Cerebellar nuclear complex (tissue), 1 donor: ENCODE measurements at places on chromosomes 7 and 10.

DNA sequence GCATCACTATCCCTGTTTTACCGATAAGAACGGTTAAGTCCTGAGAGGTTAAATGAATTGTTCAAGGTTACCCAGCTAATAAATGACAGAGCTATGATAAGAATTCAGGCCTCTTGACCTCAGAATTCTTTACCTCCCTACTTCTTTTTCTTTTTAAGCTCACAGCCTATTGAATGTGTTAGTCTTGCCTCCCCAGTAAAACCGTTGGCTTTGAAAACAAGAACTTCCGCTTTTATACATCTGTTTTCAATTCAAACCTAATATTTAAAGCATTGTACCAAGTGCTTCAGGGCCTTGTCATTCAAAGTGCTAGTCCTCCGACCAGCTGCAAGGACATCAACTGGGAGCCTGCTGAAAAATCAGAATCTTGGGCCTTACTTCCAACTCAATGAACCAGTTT, 15.6 kb downstream of the SEC31B start:
- no peak for DNase-seq

GRCh38 chr10:38043516-38043915, 33.0 kb downstream of the ZNF33A start:
- no peak for DNase-seq

DNA sequence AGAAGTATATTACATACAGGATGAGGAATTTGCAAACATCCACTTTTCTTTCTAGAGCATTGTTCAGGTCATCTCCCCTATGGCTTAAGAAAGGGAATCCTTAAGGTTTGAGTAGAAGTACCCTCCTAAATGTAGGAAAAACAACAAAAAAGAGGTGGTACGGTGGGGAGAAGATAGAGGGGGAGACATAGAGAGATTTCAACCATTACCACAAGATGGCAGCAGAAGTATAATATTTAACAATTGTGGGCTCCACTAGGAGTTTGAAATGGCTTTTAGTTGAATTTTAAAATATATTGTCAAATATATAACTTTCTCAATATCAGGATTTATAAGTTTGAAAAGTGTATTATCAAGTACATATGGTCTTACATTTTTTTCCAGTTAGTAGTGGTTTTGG, 72.7 kb upstream of the PRKG1 start:
- no peak for DNase-seq

GRCh38 chr10:25059990-25060389, 43.6 kb downstream of the THNSL1 start:
- DNase-seq: no peak

DNA sequence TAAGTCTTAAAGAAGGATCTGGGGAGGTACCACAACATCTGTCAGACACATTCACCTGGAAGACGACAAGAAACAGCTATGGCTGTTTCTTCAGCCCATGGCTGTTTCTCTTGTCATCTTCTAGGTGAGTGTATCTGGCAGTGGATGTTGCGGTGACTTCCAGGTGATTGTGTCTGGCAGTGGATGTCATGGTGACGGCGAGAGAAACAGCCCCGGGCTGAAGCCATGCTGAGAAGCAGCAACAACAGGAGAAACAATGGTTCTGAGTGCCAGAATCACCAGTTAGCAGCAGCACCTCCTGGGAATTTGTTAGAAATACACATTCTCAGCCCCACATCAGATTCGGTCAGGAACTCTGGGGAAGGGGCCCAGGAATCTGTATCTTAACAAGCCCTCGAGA, 68.6 kb upstream of the SYPL1 start:
- DNase-seq: no peak

DNA sequence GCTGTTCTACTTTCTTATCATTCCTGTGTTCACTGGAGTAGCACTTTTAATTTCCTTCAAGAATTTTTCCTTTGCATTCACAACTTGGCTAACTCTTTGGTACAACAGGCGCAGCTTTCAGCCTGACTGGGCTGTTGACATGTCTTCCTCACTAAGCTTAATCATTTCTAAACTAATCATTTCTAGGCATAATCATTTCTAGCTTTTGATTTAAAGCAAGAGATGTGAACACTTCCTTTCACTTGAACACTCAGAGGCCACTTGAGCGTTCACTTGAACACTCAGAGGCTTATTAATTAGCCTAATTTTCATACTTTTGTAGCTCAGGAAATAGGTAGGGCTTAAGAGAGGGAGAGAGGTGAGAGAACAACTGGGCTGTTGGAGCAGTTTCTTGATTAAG, 15.9 kb downstream of the C10orf90 start:
- DNase-seq: no peak

- DNase-seq: no peak
Observed at GRCh38 chr10:44293842-44294241, 91.1 kb downstream of the CXCL12 start.

- no peak for DNase-seq
Observed at GRCh38 chr10:132710036-132710686, 75.8 kb downstream of the NKX6-2 start.

- no peak for DNase-seq
Observed at GRCh38 chr7:142784716-142785115, 13.9 kb downstream of the PRSS2 start.

- DNase-seq: no peak
Observed at GRCh38 chr7:100969066-100969615, at the start of gene MUC12. Gene MUC12 (plus strand): TSS chr7:100969565. CDS start chr7:100969623, 58 bp downstream.

GRCh38 chr7:8817448-8818036, 384.1 kb downstream of the NXPH1 start:
- DNase-seq: no peak

DNA sequence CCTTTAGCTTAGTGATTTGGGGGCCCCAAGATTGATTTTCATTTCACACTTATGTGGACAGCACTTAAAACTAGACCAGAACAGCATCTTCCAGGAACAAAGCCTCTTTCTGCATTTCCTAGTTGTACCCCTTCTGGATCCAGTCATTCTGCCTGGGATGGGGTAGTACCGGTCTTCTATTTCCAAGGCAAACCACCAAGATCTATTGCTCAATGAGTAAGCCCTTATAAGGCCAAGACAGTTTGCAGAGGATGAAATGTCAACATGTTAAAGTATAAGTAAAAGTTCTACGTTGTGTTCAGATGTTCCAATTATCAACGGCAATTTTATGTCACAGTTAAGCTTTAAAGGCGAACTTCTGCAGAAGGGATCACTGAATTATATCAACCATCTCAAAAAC, 106.9 kb upstream of the ZNF746 start:
- DNase-seq: no peak

- DNase-seq: no peak
Observed at GRCh38 chr10:106980495-106981451, 183.7 kb downstream of the SORCS1 start.

GRCh38 chr10:58278274-58278961, 9.5 kb downstream of the CISD1 start:
- DNase-seq: no peak

DNA sequence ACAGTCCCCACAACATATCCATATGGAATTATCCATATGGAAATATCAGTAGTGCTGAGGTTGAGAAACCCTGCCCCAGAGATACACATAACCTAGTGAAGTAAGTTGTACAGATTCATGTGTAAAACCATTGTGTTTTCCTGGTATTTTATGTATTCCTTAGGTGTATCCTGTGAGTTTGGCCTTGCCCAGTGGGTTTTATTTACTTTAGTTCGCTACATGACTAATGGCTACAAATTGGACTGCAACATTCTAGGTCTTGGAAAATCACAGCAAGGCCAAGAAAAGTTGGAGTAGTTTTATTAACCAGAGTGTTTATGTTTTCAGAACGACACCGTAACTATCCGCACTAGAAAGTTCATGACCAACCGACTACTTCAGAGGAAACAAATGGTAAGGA, 1.4 kb downstream of the RPS24 start:
- no peak for DNase-seq

DNA sequence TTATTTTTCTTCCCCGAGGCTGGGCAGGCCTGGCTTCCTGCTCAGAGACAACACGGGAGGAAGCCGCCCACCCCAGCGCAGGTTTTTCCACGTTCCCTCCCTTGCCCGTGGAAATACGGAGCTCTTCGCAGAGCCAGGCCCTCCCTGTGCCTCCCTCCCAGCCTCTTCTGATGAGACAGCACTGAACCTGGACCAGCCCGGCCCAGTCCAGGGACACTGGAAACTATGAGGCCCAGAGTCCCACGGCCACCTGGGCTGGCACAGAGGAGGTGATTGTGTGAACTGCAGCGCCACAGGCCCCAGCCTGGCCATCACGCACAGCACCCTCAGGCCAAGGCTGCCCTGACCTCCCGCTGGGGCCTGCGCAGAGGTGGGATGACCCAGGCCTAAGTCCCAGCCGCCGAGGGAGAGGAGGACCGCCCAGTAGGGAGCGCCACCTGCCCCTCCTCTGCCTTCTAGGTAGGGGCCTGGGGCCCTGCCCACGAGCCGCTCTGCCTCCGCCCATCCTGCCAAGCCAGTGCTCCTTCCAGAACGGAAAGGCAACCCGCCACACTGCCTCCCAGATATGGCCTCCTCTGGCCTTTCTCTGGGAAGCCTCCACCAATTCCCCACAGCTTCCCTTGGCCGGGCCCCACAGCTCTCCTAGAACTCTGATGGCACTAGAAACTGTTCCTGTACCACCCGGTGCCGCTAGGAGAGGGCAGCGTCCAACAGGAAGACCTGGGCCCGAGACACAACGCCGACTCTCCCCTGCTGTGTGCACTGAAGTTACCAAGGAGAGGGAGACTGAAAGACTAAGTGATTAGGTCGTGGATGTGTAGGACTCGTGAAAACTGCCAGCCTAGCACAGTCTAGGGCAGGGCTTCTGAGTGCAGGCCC, 57.2 kb downstream of the PROSER2 start:
- no peak for DNase-seq

DNA sequence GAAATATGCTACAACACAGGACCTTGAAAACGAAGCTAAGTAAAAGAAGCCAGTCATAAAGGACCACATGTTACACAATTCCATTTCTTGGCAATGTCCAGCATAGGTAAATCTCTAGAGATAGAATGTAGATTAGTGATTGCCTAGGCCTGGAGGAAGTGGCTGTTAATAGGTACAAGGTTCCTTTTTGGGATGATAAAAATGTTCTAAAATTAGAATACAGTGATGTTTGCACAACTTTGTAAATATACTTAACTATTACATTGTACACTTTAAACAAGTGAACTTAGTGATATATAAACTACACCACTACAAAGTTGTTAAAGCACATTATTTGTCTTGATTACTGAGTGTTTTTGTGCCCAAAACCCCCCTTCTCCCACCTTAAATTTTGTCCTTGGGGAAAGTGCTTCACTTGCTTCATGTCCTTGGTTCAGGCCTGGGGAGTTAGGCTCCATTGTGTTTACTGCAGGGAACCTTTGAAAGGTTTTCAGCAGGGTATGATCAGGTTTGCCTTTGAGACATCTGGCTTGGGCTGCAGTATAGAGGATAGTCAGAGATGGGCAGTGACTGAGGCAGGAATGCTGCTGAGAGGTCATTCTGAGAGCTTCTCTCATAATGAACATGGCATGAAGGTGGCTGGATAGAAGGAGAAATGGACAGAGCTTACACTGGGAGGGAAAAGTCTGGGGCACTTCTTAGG, 1052.6 kb downstream of the REEP3 start:
- no peak for DNase-seq

DNA sequence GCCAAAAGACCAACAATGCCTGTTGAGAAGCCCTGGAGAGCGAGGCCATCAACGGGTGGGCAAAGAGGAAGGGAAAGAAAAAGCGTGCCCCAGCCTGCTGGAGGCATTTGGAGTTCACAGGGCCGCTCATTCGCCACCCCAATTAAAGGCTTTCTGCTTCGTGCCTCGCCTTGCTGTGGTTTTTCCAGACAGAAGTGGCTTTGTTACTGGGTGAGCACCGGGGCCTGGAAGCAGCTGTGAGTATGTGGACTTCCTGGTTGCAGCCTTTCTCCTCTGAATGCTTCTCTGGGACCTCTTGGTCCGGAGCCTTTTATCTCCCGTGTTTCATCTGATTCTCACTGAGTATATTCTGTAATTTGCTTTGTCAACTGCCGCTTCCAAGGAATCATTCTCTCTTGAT, 118.1 kb upstream of the EGR2 start:
- no peak for DNase-seq

DNA sequence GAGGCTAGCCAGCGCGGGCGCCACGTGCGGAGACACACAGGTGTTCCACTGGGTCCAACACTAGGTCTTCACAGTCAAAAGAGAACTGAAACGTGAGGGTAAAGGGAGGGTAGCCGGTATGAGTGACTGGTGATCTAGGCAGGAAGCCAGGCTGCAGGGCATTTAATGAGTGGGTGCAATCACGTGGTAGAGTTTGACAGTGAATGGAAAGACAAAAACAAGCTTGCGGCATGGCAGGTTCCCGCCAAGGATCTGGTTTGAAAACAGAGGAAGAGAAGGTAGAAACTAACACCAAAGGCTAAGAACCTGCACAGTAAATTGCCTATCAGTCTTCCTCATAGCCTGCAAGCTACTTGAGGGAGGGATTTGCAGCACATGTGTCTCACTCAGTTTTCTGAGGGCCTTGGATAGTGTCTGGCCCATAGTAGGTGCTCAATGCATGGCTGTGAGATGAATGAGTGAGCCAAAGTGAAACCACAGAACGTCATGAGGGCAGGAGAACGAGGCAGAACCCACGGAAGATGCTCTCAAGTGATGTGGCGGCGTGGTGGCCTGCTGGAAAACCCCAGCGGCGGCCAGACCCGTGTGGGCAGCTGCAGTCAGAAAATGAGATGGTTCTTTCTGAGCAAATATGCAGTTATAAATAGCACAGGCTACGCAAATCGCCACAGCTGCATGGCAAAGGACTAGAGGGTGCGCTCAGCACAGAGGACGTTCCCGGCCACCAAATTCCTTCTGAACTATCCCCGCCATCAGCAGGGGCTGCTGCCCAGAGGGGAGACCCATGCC, 183.6 kb upstream of the NFE2L3 start:
- DNase-seq: no peak

GRCh38 chr10:12717981-12718707, 283.4 kb downstream of the CCDC3 start:
- DNase-seq: no peak

GRCh38 chr10:124364674-124365073, 54.0 kb downstream of the OAT start:
- DNase-seq: no peak

- no peak for DNase-seq
Observed at GRCh38 chr10:121469797-121470606, 128.2 kb downstream of the FGFR2 start.

DNA sequence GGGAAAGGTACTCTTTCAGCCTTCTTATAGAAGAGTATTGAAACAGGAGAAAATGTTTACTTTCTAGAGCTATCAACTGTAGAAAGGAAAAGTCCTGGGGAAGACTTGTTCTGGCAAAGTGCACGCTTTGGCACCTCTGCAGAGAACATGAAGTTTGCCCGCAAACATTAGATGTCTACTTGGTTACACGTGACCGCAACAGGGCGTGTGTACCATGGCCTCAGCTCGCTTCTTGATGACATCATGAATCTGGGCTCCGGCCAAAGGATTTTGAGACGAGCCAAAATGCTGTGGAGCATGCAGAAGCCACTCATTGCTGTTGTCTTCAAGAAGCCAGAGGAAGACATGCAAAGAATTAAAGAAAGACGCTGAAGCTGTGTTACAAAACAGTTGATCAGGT, 8.6 kb upstream of the TAS2R60 start:
- DNase-seq: no peak
